ENCODE measurements at places on chromosomes 5 and 9.

DNA sequence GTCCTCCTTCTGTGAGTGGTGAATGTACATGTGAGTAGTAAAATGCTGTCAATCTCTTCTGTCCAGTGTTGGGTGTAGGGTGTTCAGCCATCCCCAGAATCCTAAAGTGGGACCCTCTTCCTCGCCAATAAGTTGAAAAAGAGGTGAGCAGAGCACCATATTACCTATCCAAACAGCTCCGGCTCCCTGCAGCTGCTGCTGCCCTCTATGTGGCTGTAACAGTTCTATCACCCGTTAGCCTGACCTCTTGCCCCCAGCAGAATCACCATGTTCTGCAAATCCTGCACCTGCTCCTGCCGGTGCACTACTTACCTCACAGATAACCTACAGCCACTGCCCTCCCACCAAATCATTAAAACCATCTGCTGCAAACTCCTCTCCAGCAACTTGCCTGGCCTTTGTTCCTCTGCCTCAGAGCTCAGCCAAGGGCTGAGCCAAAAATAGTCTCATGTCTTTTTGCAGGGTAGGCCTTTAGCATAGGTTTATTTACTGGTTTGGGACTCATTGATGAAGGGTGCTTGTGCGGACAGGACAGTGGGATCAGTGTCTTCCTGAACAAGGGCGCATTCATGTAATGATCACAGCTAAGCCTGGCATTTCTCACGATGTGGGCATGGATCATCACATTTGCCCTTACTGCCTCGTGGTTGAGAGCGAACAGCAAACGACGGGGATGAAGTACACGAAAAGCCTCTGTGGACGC is 49.6 kb upstream of the CCL21 start:
- DNase-seq = no peak

- no peak for DNase-seq
Measured at GRCh38 chr9:87674565-87675299, 51.2 kb upstream of the CTSL start.

GRCh38 chr5:115553082-115553481 is 8.5 kb upstream of the FEM1C start:
- DNase-seq = no peak

GRCh38 chr5:42952578-42952974 is 87.5 kb downstream of the ANXA2R start:
- DNase-seq = no peak

- DNase-seq = no peak
Measured at GRCh38 chr5:159735036-159735435, 181.2 kb upstream of the ADRA1B start.

DNA sequence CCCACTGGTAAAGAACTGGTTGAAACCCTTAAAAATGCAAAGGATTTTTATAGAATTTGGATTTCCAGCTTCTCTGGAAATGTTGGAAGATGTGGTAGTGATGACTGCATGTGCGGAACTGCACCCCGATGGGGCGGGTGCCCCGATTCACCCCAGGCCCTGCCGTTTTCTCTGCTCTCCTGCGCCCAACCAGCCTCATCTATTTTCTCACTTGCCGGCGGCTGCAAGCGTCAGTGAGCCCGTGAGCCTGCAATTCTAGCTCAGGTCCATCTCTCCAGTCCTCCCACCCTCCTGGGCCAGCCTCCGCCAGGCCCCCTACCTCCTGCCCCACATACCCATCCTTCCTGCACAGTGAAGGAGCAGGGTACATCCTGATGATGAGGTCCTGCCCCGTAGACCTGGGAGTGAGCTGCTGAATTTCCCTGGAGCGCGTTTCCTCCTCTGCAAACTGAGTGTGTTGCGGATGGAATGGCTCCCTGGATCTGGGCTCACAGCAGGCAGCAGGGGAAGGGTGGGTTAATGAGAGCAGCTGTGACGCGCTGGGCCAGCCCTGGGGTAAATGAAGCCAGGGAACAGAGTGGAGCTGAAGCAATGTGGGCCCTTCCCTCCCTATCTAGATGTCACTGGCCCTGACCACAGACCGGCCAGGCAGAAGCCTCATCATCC is 45.9 kb upstream of the PHYKPL start:
- DNase-seq = no peak

GRCh38 chr5:179919487-179920060 is 11.9 kb upstream of the TBC1D9B start:
- DNase-seq = no peak

- DNase-seq = no peak
Measured at GRCh38 chr5:127358740-127359139, 68.1 kb downstream of the MEGF10 start.

GRCh38 chr5:105868038-105868780 is 1802.5 kb downstream of the EFNA5 start:
- no peak for DNase-seq

- DNase-seq = no peak
Measured at GRCh38 chr5:177368869-177369644, 11.3 kb downstream of the RGS14 start.

DNA sequence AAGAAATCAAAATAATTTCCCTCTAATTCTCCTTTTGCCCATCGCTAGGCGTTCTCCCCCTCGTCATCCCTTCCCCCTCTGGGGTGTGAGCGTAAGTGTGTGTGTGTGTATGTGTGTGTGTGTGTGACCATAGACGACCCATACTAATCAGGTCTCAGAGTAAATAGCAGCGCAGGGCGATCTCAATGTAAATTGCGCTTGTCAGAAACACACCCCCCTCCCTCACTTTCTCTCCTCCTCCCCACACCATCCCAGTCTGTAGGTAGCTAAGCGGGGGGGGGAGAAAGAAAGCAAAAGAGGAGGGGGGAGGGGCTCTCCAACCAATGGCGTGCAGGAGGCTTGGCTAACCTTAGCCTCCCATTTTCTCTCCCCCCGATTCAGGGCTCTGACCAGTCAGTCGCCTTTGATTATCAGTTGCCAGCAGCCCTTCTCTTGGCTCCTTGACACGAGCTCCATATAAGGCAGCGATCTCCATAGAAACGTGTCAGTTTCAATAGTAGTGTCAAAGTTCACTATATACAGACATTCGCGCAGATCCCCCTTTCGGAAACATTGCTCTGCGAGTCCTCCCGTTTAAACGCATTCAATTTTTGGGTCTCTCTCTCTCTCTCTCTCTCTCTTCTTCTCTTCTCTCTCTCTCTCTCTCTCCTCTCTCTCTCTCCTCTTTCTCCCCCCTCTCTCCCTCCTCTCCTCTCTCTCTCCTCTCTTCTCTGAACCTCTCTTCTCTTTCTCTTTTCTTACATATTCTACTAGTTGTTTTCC is at the start of gene NR2F1:
TSS of gene NR2F1 (plus strand) at position 546 of the 762 bp plus-strand sequence. CDS start 1,802 bp downstream, outside the sequence.
- DNase-seq = peak; percentile 63

- DNase-seq = no peak
Measured at GRCh38 chr5:141516672-141517025, 27.8 kb downstream of the PCDHGC5 start.

DNA sequence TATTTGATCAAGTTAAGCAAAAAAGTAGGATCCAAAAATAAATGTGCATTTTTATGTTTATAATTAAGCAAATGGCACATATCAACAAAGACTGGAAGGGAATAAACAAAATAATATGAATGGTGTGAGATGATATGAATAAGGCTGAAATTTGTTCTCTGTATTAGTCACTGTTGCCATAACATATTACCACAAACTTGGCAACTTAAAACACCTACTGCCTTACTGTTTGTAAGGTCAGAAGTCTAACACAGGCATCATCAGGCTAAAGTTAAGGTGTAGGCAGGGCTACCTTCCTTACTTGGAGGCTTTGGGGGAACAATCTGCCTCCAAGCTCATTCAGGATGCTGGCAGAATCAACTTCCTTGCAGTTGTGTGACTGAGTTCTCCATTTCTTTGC is 19.3 kb downstream of the PGGT1B start:
- no peak for DNase-seq

- DNase-seq = no peak
Measured at GRCh38 chr5:64566310-64566916, 60.6 kb downstream of the RGS7BP start.

DNA sequence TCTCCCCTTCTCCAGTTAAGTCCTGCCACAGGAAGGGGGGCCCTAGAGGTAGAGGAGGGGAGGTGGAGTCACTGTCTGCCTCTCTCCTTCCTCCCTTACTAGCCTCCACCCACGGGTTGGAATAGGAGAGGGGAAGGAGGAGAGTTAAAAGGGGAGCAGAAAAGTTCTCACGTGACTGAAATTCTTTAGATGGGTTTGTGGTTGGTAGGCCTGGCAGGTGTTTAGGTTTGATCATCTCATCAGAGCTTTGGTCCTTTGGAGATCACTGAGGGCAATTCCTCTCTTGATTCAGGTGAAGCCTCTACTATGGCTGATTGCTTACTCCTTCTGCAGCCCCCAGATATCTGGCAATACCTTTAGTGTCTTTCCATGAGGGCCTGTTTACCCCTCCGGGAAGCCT is 24.9 kb upstream of the C5orf63 start:
- no peak for DNase-seq

DNA sequence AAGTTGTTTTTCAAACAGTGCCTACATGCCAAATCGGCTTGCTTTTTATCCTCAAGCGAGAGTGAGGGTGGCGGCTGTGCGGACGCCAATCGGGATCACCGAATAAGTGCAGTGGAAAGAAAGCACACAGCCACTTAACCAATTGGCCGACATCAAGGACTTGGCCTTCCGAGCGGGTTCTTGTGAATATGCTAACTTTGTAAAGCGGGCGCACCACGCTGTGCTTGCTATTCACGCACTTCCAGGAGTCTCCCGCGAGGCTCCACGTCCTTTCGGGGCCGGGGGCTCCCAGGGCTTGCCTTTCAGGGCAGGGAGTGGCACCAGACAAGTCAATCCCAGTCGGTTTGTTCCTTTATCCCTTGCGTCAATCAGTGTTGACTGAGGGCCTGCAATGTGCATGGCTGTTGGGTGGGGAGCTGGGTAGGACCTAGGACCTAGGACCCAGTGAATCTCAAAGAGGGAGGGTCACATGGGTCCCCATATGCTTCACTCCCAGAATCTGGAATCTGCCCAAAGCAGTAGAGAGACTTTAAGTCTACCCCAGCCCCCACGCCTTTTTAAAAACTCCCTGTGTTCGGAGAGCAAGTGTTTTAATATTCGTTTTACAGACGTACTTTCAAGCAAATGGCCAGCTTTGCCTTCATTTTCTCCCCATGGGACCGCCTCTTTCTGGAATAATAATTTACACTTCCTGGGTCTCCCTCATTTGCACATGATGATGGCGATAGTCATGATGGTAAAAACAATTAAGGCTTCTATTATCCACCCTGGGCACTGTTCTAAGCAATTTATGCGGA is 2.0 kb upstream of the GCNT4 start:
- no peak for DNase-seq

DNA sequence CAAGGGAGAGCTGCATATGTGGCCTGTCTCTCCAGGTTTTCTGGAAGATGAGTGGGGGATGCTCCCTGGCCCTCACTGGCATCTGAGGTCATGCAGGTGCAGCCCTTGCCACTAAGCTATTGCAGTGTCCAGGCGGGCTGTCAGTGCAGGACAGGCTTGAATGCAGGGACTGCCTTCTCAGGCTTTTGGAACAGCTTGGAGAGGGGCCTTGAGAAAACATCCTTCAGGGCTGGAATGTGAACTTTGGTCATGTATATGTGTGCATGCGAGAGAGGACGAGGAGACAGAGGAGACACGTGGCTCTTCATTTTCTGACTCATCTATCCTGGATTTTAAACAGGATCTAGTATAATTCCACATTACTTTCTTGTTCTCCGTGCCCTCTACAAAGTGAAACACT is 90.3 kb downstream of the MACROH2A1 start:
- no peak for DNase-seq

GRCh38 chr5:94689908-94690307 is 71.4 kb downstream of the SLF1 start:
- no peak for DNase-seq

DNA sequence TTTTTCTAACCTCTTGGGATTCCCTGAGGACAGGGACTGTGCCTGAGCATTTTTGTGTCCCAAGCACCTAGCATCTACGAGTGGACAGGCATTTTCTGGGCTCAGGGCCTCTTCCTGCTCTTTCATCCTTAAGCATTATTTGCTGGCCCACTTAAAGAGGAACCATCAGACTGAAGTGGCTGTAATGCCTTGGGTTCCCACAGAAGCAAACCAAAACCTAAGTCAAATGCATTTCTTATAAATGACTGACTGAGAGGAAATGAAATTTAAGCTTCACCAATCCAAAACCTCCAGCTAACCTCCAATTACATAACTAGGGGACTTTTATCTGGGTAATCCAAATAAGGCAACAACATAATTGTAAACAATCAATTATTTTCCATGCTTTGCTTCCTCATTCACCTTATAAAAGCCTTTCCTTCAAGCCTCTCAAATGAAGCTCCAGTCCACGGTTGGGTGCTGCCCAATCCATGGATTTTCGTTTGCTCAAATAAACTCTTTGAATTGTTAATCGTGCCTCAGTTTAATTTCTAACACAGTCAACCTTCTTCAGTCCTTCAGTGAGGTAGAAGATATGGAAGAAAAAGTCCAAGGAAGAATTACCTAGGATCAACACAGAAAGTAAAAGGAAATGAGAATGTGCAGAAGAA is 25.3 kb upstream of the SLC31A2 start:
- DNase-seq = no peak

- no peak for DNase-seq
Measured at GRCh38 chr9:127197861-127198430, 66.6 kb upstream of the GARNL3 start.

- no peak for DNase-seq
Measured at GRCh38 chr9:135045928-135046738, 41.3 kb upstream of the OLFM1 start.

DNA sequence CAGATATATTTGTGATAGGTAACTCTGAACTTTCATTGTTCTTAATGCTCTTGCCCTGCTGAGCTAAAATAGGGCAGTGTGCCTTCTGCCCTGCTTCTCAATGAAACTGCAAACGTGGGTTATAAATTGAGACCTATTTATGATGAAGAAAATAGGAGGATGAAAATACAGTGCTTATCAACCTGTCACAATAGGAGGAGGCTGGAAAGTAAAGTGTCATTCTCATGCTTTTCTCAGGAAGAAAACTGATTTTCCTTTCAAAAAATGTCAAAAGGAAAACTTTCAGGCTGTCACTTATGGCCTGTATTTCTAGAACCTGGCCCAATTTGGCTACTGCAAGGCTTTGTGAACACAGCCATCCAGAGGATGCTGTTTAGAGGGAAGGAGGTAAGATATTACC is 130.3 kb upstream of the TUSC1 start:
- DNase-seq = no peak

GRCh38 chr5:66894480-66895240 is 298.5 kb downstream of the MAST4 start:
- no peak for DNase-seq

GRCh38 chr5:79023348-79023747 is 38.2 kb upstream of the ARSB start:
- DNase-seq = no peak

GRCh38 chr9:84493284-84493947 is 152.9 kb upstream of the SLC28A3 start:
- DNase-seq = no peak

DNA sequence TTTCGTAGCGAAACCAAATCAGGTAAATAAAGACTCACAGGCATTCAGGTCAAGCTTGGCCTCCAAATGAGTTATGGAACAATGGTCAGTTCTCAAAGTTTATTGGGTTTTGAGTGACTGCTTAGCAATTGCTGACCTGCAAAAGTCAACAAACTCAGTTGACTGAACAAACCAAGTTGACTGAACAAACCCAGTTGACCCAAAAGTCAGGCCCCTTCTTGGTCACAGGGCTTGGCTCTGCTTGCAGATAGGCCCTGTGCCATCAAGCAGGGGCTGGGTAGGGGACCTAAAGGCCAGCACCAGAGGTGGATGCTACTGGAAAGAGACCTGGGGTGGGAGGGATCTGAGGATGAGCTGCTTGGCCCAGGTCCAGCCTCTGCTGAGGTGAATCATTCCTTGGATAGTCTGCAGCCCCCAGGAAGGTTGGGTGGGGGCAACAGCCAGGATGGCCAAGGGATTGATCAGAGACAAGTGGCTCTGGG is 64.6 kb downstream of the GADD45G start:
- DNase-seq = no peak

Data from NCI-H2107 (cell line).